ENCODE measurements at places on chromosomes 3 and 15.

DNA sequence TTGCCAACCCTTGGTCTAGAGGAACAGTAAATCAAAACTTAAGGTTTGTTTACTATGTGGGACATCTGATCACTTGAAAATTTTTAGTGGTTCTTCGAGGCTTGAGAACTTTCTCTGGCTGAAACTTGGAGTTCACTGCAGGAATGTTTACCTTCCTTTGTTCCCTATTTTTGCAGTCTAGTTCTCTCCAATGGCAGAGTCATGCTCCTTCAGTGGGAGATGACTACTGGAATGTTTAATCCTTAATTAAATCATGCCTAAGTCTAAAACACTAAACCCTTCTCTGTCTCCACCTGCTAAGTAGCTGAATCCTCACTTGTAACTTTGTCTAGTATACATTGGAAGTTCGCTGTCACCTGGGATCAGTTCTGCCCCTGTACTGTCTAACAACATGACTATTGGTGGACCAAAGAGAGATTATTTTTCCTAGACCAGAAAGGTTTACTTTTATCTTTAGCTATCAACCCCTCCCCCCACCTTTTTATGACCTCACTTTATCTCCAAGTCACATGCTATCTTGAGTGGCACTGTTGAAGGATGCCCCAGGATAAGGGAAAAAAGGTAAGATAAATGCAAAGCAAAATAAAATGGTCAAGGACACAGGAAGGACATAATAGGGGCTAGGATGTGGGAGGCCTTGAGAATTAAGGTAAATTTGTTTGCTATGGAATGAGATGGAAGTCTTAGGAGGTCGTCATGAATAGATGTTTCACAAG is 1.2 kb upstream of the ZNF609 start:
- no peak for DNase-seq

GRCh38 chr15:64702816-64703631 is 72.4 kb downstream of the RBPMS2 start:
- DNase-seq: peak; percentile 93

- DNase-seq: no peak
Observed at GRCh38 chr3:71348001-71348632, 235.4 kb downstream of the FOXP1 start.

DNA sequence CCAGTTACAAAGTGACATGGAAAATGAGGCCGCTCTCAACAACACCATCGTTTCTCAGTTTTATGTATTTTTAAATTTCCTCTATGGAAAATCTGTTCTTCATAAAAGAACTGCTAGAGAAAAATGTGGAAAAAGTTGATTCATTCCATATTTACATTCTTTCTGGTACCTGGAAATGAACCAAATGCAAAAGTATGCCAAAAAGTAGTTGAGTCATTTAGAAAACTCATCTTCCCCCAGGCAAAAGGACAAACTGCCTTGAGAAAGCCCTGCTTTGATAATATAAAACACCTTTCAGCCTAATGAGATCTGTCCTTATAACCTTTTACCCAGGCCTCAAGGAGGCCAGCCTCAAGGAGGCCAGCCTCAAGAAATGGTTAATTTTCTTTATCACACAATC is 283.0 kb upstream of the VEPH1 start:
- no peak for DNase-seq

DNA sequence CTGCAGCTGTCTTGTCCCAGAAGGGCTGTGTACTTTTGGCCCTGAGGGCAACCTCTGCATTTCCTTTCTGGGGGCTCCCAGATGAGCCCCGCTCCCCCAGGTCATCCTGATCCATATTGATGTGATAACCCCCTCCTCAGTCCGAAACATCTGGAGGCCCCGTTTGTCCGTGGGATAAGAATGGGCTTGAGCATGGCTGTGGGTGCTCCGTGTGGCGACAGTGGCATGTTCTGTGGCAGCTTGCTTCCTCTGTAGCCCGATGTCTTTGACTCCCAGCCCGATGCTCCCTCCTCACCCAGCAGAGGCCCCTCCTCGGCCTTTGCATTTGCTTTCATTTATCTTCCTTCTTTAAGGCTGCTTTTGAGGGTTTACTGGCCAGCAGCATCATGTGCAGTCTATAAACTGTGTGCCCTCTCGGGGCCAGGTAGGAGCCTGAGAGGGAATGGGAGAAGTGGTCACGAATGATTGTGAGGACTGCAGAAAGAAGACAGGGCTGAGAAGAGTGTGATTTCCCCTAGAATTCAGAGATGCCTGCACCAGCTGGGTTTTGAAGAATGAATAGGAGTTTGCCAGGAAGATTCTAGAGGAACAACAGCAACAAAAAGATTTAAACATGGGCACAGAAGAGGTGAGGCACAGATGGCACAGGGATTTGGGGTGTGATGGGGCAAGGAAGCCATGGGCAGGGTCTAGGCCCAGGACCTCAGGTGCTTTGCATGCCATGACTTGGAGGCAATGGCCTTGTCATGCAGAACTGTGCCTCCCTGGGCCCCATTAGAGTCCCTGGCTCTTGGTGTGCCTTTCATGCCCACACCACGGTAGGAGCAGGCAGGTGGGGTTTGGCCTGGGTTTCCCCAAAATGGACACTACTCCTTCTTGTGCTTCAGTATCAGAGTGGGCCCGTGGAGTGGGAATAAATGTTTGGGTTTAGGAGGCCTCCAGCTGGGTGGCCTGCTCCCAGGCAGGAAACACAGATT is 34.2 kb downstream of the APBA2 start:
- DNase-seq: no peak
